Stimulated activated CD4-positive, alpha-beta T cell treated with anti-CD3 and anti-CD28 coated beads, Interleukin-1b, Interleukin-23, amount 100 ng/mL, for 1 hour (primary cell): ENCODE measurements at places on chromosomes 2 and 18.

DNA sequence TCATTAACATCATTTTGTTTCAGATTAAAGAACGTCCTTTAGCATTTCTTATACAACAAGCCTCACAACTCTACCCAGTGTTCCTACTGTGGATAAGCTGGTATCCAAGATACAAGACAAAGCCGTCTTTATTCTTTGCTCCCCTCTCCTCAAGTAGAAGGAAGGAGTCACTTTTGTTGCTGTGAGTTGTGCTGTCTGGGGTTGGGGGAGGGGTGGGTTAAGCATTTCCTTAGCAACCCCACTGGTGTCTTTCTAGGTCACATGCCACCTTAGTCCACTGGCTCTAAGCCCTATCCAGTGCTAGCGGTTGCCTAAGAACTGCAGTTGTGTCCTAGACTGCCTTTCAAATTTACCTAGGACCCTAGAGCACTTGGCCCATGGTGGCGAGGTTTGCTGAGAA is 155.6 kb upstream of the PIEZO2 start:
- no peak for DNase-seq

DNA sequence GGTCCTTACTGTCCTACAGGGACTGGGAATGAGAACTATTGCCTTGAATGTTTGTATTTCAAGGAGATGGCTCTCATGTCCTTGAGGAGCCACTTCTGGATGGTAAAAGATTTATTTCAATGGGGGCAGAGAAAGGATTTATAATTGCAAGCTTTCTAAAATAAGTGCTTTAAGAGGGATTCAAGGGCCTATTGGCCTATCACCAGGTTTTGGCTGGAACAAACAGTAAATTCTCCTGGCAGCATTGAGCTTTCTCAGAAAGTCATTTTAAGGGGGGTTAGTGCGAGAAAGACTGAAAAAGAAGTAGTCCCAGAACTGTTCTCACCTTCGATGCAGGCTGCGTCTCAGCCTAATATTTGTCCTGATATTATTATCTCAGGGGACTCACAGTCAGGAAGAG is 29.8 kb downstream of the DPP10 start:
- no peak for DNase-seq

- no peak for DNase-seq
These were observed 517.0 kb upstream of the KLHL29 start for GRCh38 chr2:22867973-22868372.

DNA sequence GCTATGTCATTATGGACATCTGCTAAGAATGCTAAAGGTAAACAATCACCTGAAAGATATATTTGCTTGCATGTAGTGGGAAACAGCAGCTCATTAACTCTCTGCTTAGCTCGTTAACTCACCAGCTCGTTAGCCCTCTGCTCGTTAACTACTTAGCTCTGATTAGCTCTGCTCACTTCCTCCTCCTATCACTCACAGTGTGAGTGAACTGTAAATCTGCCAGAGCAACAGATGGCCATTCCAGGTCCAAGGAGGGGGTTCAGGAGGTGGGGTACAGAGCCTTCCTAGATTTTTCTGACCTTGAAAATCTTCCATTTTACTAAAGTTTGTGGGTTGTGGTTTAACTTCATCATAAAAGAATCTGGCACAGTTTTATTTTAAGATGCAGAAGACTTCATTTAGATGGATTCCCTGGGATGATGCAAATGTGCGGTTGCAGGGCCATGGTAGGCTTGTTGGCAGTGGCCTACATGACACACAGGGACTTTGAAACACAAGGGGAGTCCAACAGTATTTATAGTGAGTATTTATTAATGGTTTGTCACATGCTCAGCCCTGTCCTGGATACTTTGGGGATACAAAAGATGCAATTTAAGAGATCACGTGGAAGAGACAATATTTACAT is 1633.7 kb upstream of the CELF4 start:
- DNase-seq = no peak

GRCh38 chr2:155250800-155251199 is 552.3 kb downstream of the KCNJ3 start:
- DNase-seq = no peak

GRCh38 chr2:232085164-232085563 is 123.7 kb downstream of the DIS3L2 start:
- DNase-seq = no peak

GRCh38 chr2:40286721-40287120 is 165.2 kb downstream of the SLC8A1 start:
- no peak for DNase-seq
